Chondrocyte (in vitro differentiated cells): ENCODE measurements at places on chromosomes 4 and X. TPM values are rescaled to one million over a fixed set of nuclear protein-coding genes. Genes with fewer than 3 reads are reported as not detected.

SH3RF1 gene
- 21.8 to 28.1 TPM (median 25.2 TPM) in 3 replicates for total RNA-seq

NAP1L5 gene
- total RNA-seq = 5.1 to 9.1 TPM (median 5.8 TPM) in 3 replicates

RAB40AL gene
- total RNA-seq = 0.70 to 1.6 TPM in 2 of 3 replicates, not detected in the other

ATP1B4 gene
- total RNA-seq = not detected in 3 replicates

PLK4 gene
- 3.1 to 6.8 TPM (median 3.1 TPM) in 3 replicates for total RNA-seq

CTSO gene
- total RNA-seq = 7.2 to 13.9 TPM (median 7.5 TPM) in 3 replicates
